M059J (cell line): ENCODE measurements at places on chromosomes 2 and 18.

- no peak for DNase-seq
Measured at GRCh38 chr2:54681416-54681815, 42.0 kb upstream of the EML6 start.

DNA sequence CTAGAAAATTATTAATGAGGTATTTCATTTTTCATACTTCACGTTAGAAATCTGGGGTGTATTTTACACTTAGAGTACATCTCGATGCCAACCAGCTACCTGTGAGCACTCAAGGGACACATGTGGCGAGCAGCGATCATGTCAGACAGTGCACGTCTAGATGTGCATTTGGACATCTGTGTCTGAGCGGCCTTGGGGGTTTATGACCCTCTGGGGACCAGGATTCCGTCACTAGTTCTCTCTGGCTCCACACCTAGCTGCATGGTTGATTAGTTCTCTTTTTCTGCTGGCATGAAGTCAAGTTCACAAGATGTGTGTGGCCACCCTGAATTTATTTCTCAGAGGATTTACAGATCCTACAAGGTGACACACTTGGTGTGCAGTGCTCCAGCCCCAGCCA, 192.2 kb downstream of the TSN start:
- no peak for DNase-seq

DNA sequence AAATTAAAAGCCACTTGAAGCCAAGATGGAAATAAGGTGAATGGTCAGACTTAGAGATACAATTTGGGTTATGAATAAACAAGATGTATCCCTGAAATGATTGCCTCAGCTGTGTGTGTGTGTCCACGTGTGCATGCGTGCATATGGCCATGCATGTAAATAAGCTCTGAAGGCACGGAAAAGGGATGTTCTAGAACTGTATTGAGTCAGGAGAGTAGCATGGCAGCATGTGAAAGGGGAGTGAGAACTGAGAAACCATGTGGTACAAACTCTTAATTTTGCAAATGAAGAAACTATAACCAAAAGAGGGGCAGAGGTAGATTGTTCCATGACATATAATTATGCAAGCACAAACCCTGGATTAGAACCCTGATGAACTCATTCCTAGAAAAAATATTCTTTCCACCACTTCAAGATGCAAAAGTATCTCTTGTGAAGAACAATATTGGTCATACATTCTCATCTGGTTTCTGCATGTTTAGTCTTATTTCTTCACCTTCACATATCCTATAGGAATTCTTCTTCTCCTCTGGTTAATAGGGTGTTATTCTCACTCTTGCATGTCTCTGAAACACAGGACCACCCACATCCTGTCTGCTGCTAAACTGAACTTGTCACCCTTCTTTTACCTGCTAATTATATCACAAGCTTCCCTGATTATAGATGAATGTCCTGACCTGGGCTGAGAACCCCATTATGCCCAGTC, 455.8 kb downstream of the SETBP1 start:
- no peak for DNase-seq

- DNase-seq: peak; percentile 40
Measured at GRCh38 chr2:149038442-149039212, at the start of gene LYPD6B. Gene LYPD6B (plus strand): TSS chr2:149038699. CDS start chr2:149130949, 92,250 bp downstream.

DNA sequence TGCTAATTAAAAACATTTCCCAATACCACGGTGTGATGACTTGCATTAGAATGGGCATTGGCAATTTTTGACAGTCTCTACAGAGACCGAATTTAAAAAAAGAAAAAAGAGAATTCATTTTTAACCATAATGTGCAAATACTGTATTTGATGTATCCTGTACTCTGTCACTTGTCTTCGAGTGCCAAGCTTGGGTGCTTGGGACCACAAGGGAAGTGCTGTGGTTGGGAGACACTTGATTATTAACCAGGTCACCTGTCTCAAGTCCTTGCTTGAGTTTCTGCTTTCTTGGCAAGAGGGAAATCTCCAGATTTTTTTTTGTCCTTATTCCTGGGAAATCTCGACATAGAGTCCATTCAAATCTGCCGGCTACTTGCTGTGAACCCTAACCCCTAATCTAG, 209.0 kb downstream of the MC4R start:
- DNase-seq: no peak

- no peak for DNase-seq
Measured at GRCh38 chr2:121171625-121172119, 113.3 kb downstream of the TFCP2L1 start.

GRCh38 chr2:85665264-85665937, 2.6 kb downstream of the SFTPB start:
- no peak for DNase-seq

GRCh38 chr2:129711816-129712675, 267.4 kb upstream of the RAB6C start:
- peak; percentile 1 for DNase-seq

DNA sequence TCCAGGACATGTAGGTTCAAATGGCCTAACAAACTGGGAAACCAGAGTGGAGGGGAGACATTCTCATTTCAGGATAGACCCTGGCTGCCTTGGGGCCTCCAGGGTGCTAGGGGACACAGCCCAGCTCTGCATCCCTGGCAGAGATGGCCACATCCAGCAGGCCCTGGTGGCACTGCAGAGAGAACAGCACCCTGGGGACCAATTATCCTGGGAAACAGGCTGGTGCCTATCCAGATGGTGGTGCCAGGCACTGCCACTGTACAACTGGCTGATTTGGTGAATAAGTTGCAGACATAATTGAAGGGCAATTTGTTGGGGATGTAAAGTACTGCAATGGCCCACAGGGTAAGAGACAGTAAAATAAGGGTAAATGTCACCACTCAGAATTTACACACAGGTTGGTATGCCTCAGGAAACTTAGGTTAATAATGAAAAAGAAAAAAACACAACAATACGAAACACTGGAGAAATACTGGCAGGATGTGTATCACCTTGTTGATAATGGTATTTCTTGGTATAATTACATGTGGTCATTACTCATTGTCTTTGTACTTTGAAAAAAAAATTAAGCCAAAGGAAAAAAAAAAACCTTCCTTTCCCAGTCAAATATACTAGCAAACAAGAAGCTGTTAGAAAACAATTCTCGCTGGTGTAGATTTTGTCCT, 12.8 kb upstream of the SFTPB start:
- DNase-seq: peak; percentile 71

- DNase-seq: peak; percentile 31
Measured at GRCh38 chr2:226474131-226474530, 325.5 kb downstream of the IRS1 start.

GRCh38 chr2:44167908-44168680, 581 bp upstream of the PPM1B start:
- peak; percentile 100 for DNase-seq

- DNase-seq: no peak
Measured at GRCh38 chr2:130966149-130966774, 127.0 kb downstream of the FAM168B start.

DNA sequence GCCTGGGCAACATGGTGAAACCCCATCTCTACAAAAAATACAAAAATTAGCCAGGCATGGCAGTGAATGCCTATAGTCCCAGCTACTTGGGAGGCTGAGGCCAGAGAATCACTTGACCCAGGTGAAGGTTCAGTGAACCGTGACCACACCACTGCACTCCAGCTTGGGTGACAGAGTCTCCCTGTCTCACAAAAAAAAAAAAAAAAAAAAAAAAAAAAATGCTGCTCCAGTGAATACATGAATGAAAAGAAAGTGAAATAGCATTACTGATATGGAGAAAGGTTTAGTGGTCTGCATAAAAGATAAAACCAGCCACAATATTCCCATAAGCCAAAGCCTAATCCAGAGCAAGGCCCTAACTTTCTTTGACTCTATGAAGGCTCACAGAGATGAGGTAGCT, 44.5 kb downstream of the METTL8 start:
- DNase-seq: no peak

GRCh38 chr2:147416099-147416498, 428.7 kb upstream of the ACVR2A start:
- DNase-seq: peak; percentile 1

- DNase-seq: peak; percentile 35
Measured at GRCh38 chr18:34801774-34802173, 91.7 kb downstream of the DTNA start.

DNA sequence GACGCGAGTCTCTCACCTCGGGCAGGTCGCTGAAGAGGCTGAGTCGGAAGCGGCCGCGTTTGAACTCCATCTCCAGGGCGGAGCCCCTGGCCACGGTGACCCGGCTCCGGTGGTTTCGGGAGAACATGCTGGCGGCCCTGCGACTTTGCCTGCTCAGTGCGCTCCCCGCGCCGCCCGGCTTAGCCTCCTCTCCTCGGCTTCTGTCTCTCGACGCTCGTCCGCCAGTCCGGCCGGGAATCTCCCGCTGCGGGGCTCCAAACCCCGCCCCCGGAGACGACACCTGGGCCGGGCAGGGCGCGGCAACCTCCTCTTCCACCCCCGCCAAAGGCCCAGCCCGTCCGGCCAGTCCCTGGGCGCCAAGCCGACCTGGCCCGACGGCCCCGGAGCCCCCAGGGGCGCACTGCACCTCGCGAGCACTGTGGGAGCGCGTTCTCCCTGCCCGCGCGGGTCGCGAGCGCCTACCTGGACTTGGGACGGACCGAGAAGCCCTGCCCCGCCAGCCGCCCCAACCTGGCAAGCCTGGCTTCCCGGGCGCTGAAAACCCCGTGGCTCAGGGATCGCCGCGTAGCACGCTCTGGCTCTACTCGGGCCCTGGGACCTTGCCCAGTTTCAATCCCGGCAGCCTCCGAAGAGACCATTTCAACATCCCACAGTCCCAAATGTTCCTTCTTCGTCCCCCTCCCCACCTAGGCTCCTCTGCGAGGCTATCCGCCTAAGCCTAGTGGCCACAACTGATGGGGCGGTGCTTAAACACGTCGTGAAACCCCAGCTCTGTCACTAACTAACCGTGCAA, at the start of gene RTKN:
TSS of gene RTKN (minus strand) at position 248 of the 793 bp plus-strand sequence. CDS start at position 127, 121 bp downstream.
- no peak for DNase-seq

DNA sequence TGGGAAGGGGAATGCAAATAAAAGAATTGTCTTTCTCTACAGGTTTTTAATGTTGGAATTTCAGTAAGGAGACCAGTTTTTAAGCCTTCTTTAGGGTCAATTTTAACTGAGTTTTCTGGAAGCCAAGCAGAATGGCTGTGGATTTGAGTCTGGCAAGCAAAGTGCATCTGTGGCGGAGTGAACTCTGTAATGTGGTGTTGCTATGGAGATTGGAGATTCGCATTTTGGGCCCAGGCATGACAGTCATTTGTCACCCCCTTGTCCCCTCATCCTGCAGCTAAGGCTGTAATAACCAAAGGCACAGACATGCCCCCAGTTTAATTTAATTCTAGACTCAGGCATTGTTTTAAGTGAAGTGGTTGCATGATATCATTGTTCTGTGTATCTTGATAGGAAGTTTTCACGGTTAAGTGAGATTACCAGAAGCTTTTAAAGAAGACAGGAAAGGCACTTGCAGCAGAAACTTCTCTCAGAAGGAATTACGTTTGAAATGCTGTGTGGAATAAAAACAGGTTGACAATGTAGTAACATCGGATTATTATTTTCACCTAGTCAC, 30.6 kb downstream of the ARMC9 start:
- no peak for DNase-seq

DNA sequence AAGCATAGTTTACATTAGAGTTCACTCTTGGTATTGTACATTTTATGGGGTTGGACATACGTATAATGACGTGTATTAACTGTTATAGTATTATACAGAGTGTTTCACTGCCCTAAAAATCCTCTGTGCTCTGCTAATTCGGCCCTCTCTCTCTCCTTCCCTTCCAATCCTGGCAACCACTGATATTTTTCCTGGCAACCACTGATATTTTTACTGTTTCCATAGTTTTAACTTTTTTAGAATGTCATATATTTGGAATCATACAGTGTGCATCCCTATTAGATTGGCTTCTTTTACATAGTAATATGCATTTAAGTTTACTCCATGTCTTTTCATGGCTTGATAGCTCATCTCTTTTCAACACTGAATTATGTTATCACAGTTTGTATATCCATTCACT, 526.7 kb downstream of the RIT2 start:
- DNase-seq: no peak
